ENCODE measurements at places on chromosomes 16 and 17.

DNA sequence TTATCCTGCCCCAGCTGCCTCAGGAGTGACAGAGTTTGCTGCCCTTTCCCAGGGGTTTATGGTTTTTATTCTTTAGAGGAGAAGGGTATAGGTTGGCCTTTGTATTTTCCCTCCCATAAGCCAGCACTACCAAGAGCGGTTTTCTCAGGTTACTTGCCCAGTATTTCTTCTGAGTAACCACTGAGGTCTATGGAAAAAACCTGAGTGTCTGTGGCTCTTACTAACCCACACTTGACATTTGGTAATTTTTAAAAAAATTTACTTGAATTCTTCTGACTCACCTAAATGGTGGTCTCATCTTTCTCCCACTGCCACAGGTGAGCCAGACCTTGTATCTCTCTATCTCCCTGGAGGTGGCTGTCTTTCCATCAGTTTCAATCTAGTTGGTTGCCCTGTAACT, 6.0 kb downstream of the SLC7A6 start:
- no peak for DNase-seq

DNA sequence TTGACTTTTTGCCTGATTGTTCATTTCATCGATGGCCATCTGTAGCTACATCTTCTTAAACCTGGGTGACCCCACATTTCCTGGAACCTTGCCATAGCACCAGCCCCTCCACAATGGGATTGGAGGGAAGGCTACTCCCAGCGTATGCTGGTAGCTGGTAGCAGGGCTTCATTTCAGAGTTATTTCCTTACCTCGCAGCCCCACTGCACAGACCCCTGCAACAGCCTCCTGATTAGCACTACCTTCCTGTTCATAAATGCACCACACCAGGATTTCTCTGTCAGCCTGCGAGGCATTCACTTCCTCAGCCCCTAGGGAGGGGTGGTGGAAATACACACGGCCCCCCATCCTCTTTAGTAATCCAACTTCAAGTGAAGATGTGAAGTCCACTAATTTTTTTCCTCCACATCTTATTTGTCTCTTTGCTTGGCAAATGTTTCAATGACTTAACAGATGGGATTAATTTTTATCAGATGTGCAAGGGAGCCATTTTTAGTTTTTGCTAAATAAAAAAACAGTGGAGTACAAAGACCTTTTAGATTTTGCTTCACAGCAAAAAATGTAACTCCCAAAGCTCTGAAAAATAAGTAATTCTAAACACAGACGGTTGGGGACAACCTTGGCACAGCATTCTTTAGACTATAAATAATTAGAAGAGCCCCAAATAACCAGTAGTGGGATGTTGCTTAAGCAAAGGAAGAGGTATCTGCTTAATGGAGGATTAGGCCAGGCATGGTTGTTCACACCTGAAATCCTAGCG, 76.6 kb downstream of the CLEC16A start:
- DNase-seq: no peak

DNA sequence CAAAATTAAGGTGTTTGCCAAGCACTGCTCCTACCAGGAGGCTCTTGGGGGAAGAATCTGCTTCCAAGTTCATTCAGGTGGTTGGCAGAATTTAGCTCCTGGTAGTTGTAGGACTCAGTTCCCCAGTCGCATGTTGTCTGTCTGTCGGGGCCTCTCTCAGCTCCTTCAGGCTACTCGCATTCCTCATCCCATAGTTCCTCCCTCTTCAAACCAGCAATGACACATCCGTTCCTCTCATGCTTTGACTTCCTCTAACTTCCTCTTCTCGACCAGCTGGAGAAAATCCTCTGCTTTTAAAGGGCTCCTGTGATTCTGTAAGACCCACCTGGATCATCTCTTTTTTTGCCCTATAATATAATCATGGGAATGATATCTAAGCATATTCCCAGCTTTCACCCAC, 108.1 kb downstream of the PMP22 start:
- DNase-seq: no peak

DNA sequence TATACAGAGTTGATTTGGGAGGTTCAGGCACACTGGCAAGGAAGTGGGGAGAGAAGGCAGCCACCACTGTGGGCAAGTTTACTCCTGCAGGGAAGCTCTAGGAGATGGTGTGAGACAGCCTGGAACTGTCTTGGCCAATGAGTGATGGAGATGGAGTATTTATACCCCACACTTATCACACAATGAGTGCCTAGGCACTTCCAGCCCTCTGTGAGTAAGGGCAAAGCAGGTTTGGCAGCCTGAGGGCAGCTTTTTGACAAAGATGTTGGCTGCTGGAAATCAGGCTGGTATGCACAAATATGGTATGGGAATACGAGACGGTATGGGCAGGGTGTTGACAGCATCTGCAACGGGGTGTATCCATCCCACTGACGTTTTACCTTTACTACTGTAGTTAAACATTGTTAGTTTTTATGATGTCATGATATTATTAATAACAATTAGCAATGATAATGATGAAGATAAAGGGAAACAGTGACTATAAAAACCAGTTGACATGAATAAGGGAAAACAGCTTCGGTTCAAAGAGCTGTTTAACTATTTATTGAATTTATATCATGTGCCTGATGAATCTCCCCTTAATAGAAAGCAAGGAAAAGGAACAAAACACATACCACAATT, 149.9 kb downstream of the CDK5R1 start:
- no peak for DNase-seq

DNA sequence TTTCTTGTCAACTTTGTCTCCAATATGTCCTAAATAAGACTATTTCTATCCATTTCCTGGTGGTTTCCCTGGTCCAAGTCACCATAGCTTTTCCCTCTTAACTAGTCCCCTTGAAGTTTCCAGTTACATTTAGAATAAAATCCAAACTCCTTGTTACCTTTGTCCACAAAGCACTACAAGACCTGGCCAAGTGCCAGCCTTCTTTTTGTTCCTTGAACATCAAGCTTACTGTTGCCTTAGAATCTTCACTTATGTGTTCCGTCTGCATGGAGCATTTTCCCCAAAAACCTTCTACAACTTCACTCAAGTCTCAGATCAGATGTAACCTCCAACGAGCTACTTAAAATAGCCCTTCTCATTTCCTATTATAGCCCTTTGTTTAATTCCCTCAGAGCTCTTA, 101.4 kb downstream of the ITFG1 start:
- no peak for DNase-seq

DNA sequence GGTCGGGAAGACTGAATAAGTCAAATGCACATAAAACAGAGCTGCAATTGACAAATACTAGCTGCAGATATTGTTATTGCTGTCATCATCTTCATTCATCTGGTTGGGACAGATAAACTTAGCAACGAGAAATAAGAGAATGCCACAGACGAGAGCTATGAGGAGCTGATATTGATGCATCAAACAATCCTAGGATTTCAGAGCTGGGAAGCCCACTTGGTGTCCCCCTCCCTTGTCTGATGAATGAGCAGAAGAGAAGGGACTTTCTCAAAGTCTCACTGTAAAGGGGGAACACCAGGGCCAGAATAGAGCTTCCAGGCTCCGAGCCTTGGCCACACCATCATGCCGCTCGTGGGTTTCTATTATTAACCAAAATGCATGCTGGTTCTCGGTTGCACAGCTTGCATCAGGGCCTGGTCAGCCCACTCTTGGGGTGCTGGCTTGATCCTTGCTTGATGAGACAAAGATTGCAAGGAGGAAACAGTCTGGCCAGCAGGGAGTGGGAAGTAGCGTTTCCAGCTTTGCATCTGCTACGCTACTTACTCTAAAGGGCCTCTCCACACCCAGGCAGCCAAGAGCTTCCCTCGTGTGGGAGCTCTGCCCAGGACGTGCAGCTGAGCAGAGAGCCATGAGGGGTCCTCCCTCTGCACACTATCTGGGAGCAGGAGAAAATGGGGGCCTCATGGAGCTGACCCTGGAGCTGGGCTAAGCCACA, 28.4 kb upstream of the EMP2 start:
- no peak for DNase-seq

- no peak for DNase-seq
Measured at GRCh38 chr16:66359012-66359411, 7.5 kb upstream of the CDH5 start.

GRCh38 chr16:1408171-1408837, 6.2 kb downstream of the UNKL start:
- DNase-seq: peak; percentile 96

DNA sequence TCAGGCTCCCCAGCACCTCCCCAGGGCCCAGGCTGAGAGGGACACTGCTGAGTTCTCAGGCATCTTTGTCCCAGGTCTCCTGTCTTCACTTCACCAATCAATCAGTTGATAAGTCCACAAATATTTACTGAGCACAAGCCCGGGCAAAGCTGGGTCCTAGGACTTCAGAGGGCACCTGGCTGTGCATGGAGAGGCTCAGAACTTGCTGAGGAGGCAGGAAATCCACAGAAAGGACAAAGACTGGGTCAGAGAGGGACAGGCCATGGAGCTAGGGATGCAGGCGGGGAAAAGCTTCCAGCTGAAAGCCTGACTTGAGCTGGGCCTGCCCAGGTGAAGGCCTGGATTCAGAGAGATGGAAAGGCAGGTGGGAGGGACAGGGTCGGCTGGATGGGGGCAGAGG, 33.2 kb upstream of the C1QL1 start:
- no peak for DNase-seq

GRCh38 chr16:3173892-3174617, 13.9 kb upstream of the OR1F1 start:
- no peak for DNase-seq

DNA sequence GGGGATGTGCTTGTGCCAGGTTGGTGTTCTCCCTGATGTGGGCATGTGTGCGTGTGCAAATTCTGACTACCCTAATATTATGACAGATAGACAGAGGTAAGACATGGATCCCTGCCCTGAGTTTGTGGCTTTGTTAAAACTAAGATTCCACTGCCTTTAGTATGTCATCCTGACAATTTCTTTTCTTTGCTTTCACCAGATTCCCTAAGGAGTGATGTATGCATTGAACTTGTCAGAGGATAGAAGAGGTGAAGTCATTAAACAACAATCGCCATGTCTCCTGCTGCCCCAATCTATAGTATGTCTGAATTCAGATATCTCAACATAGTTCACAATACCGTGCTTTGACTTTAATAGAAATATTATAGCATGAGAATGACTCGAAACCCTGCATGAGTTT, 137.1 kb upstream of the ELAC2 start:
- DNase-seq: no peak

DNA sequence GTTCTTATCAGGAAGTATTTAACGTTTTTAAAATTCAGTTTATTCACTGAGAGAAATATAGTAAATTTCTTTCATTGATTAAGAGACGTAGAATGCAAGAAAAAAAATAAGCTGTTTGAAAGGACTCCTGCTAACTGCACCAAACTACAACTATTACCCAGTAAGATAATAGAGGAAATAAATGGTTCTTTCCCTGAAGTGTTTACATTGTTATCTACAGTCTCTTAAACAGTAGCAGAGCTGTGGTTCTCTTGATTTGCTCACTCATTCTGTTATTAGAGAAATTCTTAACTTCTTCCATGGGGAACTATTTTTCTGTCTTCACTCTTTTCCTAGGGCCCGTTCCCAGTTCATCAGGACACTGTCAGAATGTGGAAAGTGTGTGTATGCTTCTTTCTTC, 973.0 kb downstream of the KCNJ2 start:
- DNase-seq: no peak

DNA sequence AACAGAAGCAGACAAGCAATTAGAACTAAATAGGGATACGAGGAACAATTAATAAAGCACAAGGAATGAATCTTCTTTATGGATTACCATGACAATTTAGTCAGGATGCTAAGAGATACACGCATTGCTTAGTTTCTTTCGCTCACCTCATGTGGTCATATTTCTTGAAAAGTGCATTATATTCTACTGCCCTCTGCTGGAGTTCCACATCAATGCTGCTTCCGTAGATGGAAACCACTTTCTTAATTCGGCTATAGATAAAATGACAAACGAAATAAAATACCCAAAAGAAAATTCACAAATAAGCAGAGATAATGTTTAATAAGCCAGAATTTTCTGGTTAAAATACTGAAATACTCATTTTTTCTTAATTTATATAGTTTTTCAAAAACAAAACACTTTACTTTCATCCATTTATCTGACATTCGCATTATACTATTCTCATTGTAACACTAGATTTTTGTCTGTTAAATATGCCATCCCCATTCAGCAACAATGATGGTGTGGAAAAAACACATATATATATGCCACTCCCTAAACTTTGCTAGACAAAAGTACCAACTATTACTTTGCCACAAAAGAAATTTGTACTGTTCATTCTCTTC, 22.0 kb upstream of the PHLPP2 start:
- DNase-seq: no peak

GRCh38 chr16:54291656-54292487, 5.3 kb upstream of the IRX3 start:
- no peak for DNase-seq

DNA sequence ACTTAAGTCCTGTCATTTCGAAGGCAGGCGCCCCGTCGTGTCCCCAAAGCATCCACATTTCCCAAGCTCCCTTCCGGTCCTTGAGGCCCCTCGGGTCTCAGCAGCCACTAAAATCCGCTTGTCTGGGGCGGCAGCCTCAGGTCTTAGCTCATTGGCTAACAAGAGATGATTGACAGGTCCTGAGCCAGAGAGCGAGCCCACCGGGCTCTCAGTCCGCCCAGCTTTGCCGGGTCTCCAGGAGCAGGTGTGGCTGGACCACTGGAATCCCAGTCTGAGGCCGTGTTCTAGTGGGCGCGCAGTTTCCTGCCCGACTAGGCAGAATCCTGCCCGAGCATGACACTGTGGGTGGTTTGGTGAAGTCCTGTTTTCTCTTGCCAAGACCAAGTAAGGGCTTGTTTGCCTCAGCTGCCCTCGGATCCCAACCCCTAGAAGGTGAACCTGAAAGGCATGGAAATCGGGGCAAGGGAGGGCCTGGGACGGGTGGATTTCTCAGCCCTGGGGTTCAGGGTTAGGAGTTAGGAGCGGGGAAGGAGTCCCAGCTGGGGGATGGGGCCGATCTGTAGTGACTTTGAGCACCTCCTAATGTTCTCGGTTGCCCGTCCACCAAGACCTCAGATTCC, 42.8 kb downstream of the MRC2 start:
- no peak for DNase-seq

- DNase-seq: no peak
Measured at GRCh38 chr17:19546289-19547065, 12.8 kb downstream of the SLC47A1 start.

- DNase-seq: no peak
Measured at GRCh38 chr17:78952706-78953105, 27.0 kb downstream of the LGALS3BP start.

- DNase-seq: no peak
Measured at GRCh38 chr16:85687651-85688471, 893 bp downstream of the GINS2 start.

DNA sequence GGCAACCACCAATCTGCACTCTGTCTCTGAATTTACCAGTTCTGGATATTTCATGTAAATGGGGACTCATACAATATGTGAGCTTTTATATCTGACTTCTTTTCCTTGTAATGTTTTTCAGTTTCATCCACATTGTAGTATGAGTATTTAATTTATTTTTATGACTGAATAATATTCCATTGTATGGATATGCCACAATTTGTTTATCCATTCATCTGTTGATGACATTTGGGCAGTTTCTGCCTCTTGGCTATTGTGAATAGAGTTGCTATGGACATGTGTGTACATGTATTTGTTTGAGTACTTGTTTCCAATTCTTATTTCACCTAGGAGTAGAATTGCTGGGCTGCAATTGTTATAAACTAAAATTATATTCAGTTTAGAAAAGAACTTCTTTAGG, 126.9 kb downstream of the MRTFB start:
- DNase-seq: no peak
